ENCODE measurements at places on chromosomes 5 and 9.

DNA sequence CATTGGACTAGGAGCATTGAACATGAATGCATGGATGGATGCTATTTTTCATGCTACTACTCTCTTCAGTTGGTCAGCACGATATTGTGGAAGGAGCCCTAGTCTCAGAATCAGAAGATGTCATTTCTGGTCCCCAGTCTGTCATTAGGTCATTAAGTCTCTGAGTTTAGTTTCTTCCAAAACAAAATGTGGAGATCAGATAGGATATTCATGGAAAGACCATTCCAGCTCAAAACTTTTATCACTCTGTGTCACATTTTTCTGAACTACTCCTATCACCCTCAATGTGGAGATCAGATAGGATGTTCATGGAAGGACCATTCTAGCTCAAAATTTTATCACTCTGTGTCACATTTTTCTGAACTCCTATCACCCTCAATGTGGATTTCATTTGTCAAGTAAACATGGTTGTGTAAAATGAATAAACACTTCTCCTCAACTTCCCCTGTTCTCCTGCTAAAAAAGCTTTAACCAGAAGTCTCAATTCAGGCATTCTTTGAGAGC is 296.8 kb downstream of the MRPS30 start:
- no peak for DNase-seq

- no peak for DNase-seq
Measured at GRCh38 chr5:57431759-57432158, 50.9 kb downstream of the ACTBL2 start.

GRCh38 chr5:72138943-72139521 is 31.8 kb downstream of the MAP1B start:
- no peak for DNase-seq

DNA sequence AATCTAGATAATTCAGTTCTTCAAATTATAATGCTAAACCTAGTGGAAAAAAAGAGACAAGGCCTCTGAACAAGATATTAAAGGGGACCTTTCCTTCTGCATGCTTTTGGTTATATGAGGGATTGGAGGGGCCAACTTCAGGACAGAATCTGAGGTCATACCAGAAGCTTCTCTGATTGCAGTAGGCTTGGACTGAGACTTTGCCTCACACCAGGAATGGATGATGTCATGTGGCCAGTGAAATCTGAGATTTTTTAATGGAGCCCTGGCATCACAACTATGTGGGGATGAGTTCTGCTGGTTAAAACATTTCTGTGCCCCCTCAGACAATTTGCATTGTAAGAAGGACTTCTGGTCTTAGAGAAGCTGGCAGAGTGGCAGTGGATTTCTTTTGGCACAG is 88.6 kb downstream of the ANGPTL2 start:
- no peak for DNase-seq

GRCh38 chr9:105972466-105973204 is 278.3 kb downstream of the TMEM38B start:
- DNase-seq = no peak

DNA sequence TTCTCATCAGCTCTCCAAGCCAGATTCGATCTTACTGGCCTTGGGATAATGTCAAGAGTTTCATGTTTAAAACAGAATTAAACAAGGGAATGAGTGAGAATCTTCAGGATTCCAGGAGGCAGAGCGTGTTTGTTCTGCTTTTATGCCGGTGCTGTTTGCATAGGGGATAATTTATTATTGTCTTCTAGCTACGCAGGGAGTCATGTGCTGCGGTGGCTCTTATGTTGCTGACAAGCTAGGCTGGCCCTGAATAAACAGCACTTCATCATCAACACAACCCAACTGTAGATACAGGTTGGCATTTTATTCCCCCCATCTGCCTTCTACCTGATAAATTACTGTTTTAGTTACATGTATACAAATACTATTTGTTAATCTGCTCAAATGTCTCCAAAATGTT is 47.1 kb upstream of the PCA3 start:
- no peak for DNase-seq

GRCh38 chr9:88075966-88076285 is 62.3 kb downstream of the SPATA31C2 start:
- DNase-seq = no peak

- DNase-seq = no peak
Measured at GRCh38 chr5:123105864-123106263, 16.8 kb downstream of the PRDM6 start.

DNA sequence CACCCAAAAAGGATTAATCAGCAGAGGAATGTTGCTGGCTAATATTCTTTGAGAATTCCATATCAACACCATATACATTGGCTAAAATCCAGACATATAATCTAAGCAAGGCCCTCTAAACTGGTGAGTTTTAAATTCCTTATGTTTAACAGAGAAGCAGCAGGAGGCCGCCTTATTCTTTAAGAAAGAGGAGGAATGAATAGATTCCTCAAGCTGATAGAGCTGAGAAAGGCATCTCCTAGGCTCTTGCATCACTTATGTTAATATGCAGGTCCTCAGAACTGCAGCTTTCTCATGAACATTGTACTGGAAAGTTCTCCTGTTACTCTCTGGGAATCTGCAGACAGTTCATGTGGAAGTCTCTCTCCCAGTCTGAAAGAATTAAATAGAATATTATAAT is 20.1 kb upstream of the SMARCA2 start:
- DNase-seq = no peak

DNA sequence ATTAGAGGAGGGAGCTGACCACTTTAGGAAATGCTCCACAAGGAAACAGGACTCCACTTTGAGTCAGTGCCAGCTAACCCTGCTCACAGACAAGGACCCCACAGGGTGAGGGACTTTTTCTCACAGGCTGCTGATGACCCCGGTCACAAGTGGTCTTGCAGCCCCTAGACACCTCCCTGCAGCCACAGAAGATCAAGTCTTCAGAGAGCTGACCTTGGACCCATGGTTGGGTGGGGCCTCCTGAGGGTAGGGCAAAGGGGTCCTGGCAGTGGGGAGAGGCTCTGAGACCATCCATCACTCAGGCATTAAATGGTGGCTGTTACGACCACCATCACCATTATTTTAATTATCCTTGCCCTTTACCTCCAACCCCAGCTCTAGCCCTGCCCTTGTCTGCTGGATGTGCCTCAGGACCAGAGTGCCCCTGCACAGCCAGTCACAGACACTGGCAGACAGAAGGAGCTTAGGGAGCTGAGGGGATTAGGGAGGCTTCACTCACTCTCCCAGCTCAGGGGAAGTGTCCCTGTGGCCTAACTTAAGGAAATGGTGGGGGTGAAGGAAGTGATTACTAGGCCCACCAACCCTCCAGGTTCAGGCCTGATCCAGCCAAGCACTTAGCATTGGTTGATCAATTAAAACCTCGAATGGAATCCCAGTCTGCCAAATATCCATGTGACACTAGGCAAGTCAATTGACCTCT is 1.6 kb downstream of the ACSL6 start:
- DNase-seq = no peak

DNA sequence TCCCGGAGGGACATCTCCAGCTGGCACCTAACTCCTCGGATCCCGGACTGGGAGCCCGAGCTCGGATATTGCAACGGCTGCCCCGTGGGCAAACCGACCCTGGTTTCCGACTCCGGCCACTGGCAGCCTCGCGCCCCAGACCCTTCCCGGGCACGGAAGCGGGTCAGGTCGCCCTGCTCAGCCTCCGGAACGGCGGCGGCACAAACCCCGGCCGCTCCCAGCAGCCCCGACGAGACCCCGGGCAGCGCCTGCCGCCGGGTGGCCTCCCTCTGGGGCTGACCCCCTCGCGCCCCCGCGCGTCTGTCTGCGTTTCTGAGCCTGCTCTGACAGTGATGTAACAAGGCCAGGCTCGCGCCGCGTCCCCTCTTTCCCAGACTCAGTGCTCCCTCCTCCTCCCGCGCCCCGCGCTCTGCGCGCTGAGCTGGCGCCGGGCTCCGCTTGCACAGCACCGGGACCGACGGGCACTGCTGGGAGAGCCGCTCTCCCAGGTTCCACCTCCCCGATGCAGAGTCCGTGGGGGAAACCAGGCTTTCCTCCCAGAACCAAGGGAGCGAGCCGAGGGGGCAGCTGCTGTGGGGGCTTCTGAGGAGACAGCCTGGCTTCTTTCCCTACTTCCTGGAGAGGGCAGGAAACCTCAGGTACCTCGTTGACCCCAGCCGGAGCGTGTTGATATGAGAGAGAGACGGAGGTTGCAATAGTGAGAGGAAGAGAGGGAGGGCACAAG is at the start of gene TMEM215:
Gene TMEM215 (plus strand): TSS at position 373 of the 724 bp plus-strand sequence. CDS start 644 bp downstream, outside the sequence.
- no peak for DNase-seq

DNA sequence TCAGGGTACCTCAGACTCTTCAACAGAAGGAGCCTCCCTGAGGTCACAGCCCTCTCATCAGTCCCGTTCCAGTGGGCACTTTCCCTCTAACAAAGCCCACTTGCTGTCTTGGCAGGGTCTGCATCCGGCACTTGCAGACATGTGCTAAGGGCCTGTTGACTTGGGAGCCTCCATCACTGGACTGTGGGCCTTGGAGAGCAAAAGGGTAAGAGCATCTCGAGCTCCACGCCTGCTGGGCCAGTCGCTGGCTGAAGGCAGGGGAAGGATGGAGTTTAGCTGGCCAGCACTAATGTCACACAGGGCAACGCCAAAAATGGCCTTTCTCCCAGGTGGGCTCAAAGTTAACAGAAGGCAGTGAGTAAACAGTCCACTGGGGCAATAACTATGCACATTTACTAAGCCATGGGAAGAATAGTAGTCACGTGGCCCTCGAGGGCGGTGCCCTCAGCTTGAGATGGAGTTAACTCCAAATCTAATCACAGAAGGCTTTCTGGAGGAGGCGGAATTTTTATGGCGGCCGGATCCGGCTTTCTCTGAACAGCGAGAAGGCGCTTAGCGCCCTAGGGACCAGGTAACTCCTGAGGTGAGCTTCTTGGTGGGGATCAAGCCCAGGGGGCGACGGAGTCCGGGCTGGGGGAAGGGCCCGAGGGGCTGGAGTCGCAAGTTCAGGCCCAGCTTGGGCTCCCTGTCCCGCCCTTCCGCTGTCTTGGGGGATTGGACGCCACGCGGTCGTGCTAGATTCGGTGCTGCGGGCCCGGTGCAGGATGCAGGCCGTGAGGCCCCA is 2.0 kb upstream of the NSD1 start:
- DNase-seq = no peak

GRCh38 chr5:80662108-80662507 is 7.3 kb upstream of the DHFR start:
- DNase-seq = no peak

DNA sequence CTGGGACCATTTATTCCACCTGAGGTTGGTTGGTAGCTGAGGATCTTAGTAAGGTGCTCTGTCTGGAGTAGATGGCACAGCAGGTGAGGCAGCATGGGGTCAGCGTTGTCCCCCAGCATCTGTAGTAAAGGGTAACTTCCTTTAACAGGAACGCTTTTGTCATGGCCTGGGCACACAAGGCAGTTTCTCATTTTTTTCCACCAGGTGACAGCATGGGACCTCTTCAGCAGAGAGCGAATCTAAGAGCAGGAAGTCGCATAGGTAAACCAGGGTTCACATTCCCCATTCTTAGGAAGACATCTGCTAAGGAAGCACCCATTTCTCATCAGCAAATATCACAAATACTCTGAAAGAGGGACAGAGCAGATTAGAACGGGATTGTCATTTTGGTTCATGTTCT is 56.5 kb downstream of the GPR107 start:
- no peak for DNase-seq

DNA sequence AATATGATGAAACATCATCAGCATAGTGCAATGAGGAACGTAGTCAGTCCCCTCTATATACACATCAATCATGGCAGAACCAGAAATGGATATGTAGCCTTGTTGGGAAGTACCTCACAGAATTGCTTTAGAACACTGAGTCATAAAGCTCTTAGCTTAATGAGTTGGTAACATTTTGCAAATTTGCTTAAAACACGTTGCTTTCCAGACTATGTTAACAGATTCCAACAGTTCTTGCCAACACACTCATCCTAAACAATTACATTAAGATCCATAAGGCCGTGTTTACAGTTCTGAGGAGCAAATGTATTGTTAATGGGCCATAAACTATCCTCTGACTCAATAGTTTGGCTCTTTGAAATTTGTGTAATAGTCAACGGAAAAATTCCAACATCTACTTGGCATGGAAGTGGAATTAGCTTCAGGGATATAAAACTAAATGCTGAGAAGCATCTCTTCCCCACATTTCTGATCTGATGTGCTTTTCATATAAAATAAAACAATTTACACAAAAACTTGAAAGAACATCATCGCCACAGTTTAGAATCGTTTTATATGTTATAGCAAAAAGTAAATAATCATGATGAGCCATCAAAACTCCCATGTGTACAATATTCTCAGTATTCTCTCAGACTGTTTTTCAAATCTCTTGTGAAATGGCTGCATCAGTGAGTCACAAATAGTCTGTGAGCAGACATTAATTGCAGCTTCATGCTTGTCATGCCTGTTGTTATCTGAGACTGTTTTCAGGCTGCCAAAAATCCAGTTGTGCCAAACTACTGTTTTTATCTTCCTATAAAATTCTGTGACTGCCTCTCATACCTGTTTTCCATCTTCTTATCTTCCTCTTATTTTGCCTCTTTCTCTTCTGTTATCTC is 291.9 kb downstream of the COX7C start:
- DNase-seq = no peak

DNA sequence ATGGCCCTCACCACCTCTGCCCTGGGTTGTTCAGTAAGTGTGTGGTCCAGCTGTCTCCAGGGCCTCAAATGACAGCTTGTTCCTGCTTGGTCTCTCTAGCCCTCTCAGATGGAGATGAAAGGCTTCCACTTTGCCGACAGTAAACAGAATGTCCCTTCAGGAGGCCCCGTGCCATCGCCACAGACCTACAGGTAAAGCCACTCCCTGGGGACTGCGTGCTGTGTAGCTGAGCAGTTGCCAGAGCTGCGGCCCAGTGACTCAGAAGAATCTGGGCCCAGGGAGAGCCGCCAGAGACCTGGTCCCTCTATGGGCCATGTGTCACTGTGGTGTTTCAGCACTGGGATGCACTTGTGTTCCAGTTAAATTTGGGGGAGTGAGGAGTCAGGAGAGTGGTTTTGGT is 10.6 kb upstream of the POMT1 start:
- no peak for DNase-seq

GRCh38 chr5:102554728-102555127 is 55.9 kb upstream of the SLCO6A1 start:
- no peak for DNase-seq

Data from kidney capillary endothelial cell (primary cell).